Sciatic nerve (tissue), 2 donors: ENCODE measurements at places on chromosomes 4 and X. TPM values are rescaled to one million over a fixed set of nuclear protein-coding genes. Genes with fewer than 3 reads are reported as not detected.
A peak's percentile ranks its signal among the peaks of the same experiment; 100 is the strongest.

Gene DGKK
- not detected for total RNA-seq

DNA sequence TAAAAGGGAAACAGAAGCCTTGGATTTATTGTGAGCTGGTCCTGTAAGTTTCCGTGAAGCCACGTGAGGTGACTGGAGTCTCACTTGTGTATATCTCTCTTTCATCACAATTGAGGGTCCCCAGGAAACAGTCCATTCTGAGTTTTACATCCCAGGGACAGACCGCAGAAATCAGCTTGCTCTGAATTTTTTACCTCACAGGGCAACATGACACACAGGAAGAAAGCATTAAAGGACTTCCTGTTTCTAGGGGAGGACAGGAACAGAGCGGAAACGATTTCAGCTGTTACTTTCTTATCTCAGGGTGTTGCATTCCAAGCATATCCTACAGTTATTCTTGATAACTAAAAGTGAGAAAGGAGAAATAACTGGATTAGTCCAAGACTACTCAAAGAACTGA lies 553.5 kb downstream of the TRAM1L1 start:
- DNase-seq: no peak

DNA sequence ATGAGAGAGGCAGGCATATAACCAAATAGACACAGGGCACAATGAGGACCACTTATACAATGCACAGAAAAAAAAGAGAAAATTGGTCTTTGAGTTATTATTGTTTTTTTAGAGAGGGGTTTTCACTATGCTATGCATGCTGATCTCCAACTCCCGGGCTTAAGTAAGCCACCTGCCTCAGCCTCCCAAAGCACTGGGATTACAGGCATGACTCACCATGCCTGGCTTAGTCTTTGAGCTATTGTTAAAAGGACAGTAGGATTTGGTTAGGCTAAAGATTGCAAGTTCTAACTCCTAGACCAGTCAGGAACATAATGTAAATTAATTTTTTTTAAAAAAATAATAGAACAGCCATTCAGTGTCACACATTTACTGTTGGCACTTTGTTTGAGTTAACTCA lies 340.1 kb downstream of the GPAT3 start:
- no peak for DNase-seq

- no peak for DNase-seq
These were observed 41.9 kb upstream of the NSG1 start for GRCh38 chr4:4344915-4345527.

DNA sequence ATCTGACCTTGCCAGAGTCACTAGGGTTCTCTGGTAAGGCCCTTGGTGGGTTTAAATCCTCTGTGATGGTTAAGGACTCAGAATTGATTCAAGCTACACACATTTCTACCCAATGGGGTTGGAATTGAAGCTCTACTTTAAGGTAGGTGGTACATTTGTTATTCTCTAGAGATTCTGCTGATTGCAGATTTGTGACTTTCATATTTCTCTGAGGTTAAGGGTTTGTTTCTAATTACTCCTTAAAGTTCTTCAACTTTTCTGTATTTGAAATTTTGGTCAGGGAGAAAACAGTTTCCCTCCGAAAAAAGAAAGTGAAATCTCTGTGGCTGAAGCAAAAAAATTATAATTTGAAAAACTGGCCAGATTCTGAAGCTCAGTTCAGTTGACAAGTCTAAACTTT lies 25.8 kb upstream of the USP46 start:
- no peak for DNase-seq

DNA sequence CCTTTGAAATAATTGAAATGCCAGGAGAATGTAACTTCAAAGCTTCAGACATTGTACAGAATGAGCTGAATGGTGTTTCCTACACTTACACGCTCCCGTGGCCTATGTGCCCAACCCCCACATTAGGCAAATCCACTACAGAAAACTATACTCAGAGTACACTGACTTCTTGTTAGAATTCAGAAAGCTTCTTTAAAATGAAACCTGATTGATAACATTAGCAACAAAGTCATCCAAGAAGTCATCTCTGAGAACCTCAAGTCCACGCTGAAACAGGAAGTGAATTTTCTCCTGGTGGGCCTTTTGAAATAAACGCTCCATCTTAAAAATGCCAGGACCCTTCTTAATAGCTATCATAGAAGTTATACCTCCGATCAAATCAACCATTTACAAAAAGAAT lies 136.3 kb downstream of the TSPAN5 start:
- no peak for DNase-seq

- DNase-seq: no peak
These were observed 103.9 kb upstream of the FAT1 start for GRCh38 chr4:186827534-186827897.

Gene MAGEA9B
- not detected for total RNA-seq

DNA sequence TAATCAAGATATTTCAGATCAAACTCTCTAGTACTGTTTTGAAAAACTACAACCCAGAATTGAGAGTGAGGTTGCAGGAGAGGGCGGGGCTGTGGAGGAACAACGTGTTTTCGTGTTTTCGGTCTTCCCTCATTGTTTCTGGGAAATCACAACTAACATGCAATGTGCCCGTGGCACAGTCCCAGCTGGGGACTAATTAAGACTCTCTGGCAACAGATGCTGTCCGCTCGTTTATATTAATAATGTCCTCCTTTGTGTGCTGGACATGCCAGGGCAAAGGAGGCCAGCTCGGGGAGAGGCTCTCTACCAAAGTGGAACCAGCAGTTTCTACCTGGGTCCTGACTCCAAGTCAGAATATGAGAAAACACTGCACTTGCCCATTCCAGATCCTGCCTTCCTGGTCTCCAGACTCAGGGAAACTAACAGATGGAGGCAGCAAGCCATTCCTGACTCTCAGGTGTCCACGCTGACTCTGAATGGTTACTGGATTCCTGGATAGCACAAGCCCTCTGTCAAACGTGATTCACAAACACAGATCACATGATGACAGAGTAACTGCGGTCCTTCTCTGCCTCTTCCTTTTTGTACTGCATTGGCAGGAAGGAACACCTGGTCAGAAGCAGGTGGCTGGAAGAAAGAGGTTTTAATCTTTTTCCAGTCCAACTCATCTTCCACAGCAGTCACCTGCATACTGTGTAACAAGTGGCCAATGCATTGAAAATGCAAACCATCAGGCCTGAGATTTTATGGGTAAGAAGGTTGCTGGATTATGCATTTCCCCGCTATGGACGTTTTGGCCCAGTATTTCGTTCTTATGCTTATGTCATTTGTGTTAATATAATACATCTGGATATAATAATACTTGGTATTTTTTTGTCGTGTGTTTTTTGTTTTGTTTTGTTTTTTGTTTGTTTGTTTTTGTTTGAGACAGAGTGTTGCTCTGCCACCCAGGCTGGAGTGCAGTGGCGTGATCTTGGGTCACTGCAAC lies 65.0 kb downstream of the COQ2 start:
- DNase-seq: no peak

GRCh38 chr4:1579901-1580691 lies 104.0 kb downstream of the FAM53A start:
- peak; percentile 97 for DNase-seq

DNA sequence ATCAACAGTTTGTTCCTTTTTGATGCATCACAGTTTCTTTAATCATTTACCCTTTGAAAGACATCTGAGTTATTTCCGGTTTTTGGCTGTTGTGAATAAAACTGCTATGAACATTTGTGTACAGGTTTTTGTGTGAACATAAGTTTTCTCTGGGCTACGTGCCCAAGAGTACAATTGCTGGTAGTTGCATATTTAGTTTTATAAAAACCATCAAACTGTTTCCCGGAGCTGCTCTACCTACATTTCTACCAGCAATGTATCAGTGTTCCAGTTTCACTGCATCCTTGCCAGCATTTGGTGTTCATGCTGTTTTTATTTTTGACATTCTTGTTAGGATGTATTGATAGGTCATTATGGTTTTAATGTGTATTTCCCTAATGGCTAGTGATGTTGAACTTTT lies 17.3 kb downstream of the KDM6A start:
- no peak for DNase-seq

DNA sequence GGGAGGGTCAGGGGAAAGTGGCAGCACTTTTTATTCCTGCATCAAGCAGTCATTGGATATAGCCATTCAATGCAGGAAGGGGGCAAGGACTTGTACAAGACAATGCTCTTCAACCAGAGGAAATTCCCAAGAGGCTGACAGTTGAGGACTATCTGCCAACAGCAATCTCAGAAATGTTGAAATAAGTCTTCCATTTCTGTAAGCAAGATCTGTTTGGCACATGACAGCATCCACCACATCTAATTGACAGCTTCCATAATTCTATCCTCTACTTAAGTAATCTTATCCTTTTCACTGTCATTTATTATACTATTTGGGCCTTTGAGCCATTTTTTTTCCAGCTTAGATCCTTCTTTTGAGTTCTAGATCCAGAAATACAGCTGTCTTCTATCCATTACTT lies 110.7 kb downstream of the CFAP299 start:
- no peak for DNase-seq

Gene CSAG1
- not detected for total RNA-seq

Gene SLC2A9
- 7.4 TPM for total RNA-seq

Gene CC2D2A
- total RNA-seq: 35.6 TPM

DNA sequence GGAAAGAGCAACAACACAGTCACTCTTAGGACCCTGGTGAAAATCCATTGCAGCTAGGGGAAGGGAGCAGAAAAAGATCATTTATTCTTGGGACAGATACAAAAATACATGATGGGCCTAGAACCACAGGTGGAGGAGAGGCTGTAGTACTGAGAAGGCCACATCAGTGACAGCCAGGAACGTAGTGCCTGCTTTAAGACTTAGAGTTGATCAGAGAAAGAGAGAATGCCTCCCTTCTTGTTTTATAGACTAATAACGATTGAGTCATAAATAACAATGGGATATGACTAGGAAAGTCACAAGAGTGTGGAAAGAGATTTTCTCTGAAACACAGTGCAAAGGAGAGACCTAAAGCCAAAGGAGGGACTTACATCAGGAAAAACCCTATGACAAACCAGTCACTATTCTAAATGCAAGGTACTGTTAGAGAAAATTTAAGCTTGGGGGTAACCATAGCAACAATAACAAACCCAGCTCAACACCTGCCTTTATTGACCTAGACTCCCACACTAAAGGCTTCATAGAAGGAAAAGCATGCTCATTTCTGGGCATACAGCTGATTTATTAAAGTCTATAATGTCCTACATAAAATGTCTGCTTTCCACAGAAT lies 1015.0 kb upstream of the GRID2 start:
- DNase-seq: no peak

DNA sequence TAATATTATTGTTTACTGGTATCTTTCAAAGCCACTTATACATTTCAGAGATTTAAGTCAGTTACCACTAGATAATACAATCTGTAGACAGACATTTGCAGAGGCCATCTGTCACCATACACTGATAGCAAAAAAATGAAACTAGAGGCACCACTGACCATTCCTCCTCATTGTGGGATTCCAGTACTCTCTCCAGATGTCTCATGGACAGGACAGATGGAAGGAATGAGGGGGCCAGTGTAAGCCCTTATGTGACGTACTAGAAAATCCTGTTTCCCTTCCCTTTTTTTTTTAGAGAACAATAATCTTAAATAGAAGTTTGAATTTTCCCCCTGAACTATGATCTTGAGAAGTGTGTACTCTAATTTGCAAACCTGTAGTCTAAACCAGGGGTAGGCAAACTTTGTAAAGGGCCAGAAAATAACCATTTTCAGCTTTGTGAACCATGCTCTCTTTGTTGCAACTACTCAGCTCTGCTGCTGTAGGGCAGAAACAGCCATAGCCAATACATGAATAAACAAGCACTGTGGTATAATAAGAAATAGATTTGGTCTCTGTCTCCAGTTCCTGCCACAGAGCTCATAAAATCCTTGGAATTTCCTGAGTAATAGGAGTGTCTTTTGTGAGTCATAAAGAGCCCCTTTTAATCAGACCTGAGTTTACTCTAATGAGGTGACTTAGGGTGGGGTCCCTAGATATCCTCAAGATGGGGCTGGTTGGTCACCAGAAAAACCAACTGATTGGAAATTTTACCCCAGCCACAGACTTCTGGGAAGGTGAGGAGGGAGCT lies 90.4 kb downstream of the MOSPD2 start:
- no peak for DNase-seq

DNA sequence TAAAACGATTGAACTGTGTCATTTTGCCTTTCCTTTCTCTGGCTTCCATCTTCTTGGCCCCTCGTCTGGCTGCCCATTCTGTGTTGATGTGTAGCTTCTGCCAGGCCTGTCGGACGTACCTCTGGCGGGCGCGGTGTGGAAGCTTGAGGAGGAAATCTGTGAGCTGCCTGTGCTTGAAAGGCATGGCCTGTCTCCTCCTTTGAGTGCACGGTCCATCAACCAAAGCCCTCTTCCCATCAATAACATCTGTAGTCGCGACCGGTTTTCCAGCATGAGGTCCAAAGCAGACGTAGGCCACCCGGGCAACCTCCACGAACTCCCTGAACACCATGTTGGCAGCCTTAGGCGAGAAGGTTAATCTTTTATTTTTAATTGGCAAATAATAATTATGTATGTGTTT lies 202.7 kb downstream of the CRLF2 start:
- DNase-seq: no peak

- no peak for DNase-seq
These were observed 578.2 kb downstream of the FAM133A start for GRCh38 chrX:94252211-94252610.

Gene PRR32
- total RNA-seq: not detected

- no peak for DNase-seq
These were observed 20.8 kb upstream of the SERTM2 start for GRCh38 chrX:111490688-111491087.

DNA sequence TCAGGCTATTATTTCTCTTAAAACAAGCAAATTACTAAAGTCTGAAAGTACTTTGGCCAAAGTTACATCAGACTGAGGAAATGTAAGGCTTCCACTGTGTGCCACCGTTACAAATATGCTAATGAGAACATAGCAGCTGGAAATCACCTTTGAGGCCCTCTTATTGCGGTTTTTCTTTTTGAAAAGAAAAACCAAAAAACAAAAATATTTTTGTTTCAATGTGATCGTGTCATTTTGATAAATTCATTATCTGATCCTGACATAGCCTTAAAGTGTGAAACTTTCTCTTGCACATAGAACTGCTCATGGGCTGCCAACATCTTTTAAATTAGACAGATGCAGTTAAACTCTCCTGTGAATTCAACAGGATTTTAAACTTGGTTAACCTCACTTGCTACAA lies 2.8 kb upstream of the TIFA start:
- DNase-seq: no peak

- no peak for DNase-seq
These were observed 594.5 kb downstream of the ARAP2 start for GRCh38 chr4:35649778-35650177.

Gene TMEM47
- 20.7 TPM for total RNA-seq

- DNase-seq: no peak
These were observed 32.7 kb downstream of the CPLX1 start for GRCh38 chr4:793093-793861.

- no peak for DNase-seq
These were observed 291.7 kb downstream of the KCNIP4 start for GRCh38 chr4:21656832-21657231.

GRCh38 chr4:145839151-145839550 lies 99.5 kb downstream of the ZNF827 start:
- DNase-seq: no peak
